ENCODE measurements at places on chromosomes 11 and 22.

- no peak for DNase-seq
Measured at GRCh38 chr11:57148621-57149020, 33.1 kb upstream of the LRRC55 start.

DNA sequence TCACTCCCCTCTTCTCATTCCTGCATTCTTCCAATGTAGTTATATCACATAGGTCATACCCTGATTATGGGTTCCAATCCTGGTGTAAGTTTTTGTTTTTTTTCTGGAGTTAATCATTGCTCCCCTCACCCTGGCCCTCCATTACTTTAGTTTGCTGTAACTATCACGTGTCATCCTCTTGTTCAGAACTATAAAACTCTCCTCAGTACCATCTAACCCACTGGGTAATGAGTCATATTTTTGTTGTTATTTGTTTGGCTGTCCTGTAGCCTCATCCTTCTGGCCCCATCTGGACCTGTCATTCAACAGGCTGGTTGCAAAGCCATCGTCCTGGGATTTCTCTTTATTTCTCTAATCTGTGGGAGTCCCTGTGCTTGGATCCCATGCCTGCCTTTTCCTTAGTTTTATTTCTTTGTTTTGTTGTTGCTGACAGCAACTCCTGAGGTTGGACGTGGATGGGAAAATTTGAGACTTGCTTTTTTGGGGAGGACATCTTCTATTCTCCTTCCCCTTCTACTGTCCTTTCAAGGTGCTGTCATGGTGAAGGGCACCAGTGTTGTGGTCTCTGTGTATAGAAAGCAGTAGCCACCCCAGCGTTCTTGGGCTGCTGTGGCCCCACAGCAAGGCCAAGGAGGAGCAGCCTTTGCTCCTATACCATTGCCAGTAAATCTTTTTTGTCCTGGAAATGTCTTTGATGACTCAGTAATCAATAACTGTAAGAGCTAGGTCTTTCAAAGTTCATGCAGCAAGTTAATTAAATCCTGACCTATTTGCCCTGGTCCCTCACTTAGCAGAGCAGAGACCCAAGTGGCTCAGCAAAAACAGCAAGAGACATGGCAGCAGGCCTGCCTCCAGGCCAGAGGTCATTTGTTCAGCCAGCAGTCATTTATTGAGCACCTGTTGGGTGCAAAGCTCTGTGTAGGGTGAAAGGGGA lies 82.5 kb downstream of the C22orf31 start:
- DNase-seq, result no peak

- DNase-seq, result peak; percentile 46
Measured at GRCh38 chr11:8018484-8019313, 31.6 kb downstream of the EIF3F start.

DNA sequence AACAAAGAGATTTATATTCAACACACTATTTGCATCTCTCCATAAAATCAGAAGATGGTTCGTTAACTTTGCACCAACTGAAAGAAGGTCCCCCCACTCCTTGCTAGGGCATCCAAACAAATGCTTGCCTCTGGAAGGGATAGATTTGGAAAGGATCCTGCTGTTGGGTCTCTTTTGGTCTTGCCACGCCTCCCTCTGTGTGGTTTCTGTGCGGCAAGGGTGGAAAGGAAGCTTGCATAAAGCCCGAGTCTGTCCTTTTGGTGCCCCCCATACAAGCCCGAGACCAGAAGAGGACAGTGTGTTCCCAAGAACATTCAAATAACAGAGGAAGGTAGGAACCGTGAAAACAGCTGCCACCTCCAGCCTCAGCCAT lies 15.1 kb downstream of the SCGB1A1 start:
- DNase-seq, result no peak

DNA sequence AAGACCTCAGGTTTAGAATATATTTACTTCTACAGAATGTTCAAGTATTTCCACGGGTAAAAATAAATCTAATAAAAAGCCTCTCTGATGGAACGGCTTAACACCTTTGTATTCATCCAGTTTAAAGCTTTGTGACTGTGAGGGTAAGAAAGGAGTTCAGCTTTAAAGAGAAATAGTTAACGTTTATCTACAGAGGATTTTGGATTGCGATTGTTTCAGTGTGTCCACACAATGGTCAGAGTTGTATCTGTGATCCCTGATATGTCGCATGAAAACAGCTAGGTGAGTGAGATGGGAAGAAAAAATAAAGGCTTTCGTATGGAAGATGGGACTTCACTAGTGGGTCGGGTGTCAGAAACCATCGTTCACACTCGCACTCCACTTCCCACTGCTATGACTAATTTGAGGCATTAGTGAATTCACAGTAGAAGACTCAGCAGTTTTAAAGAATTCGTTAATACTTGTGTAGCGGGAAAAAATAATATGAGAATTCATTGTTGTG lies 1.6 kb downstream of the APLP2 start:
- no peak for DNase-seq

GRCh38 chr11:76329084-76329648 lies 51.8 kb downstream of the THAP12 start:
- DNase-seq, result no peak

DNA sequence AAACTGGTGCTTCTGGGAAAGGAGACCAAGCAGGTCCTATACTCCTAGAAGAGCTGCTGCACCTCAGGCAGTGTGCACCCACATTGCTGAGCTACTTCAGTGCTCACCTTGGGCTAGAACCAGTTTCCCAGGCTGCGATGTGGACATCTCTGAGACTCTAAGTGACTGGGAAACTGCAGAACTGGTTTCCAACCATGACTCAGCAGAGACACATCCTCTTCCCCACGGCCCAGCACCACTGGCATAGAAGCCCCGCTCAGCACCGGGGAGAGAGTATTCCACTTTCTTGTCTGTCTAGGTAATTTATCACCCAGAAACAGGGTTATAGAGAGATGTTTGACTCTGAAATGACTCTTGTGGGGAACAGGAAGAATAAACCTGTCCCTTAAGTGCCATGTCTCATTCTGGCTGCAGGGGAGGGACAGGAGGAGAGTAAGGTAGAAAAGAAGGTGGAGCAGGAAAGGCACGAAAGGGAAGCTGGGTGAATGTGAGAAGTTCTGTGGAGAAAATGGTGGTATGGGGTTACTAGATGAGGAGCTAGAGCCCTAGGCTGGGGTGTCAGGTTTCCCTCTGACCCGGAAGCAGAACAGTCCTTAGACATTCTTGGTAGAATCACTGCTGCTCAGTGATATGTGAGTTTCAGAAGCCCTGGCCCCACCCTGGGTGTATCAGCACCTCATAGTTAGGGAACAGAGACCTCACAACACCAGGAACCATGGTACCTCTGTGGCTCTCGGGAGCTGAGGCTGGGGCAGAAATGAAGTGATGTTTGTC lies 340.4 kb upstream of the NCAM1 start:
- no peak for DNase-seq

GRCh38 chr11:122478986-122479385 lies 176.5 kb upstream of the UBASH3B start:
- no peak for DNase-seq

DNA sequence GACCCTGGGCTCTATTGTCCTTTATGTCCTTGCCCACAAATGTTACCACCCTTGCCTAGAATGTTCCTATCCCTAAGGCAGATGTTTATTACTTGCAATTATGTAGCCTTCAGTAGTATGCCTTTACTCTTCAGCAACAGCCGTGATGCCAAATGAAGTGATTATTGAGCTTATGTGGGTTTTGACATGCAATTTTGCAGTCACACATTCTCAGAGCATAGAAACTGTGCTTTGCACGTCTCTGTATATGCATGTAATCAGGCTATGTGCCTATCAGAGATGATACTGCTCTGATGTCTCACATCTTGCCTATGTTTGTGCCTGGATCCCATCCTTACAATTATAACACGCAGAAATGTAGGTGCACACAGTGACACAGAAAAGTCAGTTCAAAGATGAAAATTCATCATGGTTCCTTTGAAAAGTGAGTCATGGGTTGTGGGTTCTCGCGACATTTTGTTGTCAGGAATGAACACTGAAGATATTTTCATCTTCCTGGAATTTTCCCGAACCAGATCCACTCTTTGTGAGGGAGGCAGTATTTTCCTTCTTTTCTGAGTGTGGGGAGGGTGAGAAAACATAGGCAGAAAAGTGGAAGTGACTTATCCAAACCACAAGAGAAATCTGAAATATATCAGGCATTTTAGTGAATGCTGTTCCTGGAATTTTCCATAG lies 81.1 kb downstream of the BMAL1 start:
- no peak for DNase-seq

DNA sequence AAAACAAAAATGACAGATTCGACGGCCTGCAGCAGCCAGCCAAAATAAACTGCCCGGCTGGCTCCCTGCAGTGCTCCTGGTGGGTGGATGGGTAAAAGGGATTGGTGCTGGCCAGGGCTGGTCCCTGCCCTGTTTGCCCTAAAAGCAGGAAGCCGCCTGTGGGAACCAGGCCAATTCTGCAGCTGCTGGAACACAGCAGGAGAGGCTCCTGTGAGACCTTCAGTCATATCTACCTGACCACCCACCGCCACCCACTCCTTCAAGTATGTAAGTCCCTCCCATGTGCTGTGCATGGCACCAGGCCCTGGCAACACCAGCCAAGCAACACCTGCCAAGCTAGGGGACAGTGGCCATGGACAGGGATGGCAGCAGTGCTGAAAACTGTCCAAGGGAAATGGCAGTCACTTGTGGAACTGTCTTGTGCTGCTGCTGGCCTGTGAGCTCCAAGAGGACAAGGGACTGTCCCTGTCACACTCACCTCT lies 48.7 kb upstream of the ARFGAP3 start:
- DNase-seq, result no peak

GRCh38 chr11:94760296-94760695 lies 7.9 kb upstream of the AMOTL1 start:
- DNase-seq, result no peak

DNA sequence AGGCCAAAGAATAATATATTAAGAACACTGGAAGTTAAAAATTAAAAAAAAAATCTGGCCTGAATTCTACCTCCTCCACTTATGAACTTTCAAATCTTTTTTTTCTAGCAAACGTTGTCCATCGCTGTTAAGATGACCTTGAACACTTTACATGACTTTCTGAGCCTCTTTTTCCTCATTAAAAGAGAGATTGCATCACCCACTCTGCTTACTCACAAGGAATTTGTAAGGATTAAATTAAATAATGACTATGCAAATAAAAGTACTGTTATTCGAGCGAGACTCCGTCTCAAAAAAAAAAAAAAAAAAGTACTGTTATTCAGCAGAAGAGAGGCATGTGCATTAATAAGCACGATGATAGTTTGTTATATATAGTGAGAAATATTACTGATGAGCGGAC lies 285.1 kb upstream of the CCDC90B start:
- DNase-seq, result no peak

DNA sequence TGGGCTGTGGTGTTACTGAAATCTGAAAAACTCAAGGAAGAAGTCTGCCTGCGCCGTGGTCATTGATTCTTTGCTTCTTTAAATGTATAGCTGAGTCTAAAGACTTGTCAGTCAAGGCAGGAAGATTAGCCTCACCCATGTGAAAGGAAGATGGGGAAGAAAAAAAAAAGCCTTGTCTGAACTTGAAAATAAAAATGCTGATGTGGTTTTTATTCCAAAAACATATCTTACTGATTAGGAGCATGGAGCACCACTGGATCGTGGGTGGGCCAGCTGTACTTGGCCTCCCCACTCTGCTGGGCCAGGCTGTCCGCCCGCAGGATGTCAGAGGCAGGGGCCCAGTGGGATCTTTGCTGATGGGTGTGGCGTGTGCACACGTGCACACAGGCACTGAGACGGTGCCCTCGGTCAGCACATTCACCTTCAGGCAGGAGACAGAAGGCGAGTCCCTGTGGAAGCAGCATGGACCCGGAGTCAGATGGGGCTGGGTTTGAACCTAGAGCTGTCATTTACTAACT lies 111.9 kb downstream of the WNT7B start:
- no peak for DNase-seq

- DNase-seq, result no peak
Measured at GRCh38 chr11:120467627-120468026, 43.9 kb upstream of the GRIK4 start.

DNA sequence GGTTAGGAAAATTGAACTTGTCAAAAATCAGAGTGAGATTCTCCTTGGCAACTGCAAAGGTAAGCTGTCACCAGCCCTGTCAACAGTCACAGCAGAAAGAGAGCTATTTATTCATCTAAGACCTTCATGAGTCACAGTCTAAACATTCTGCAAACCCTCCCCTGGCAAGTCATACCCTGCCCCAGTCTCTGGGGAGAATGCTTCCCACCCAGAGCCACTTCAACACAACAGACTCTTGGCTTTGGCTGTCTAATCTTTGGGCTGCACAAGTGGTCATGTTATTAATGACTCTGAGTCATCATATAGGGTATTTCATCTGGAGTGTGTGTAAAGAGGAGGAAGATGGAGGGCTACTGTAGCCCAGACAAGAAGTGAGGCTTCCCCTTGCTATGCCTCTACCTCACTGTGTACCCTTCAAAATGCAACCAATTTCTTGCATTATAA lies 153.4 kb downstream of the CCDC34 start:
- no peak for DNase-seq

- no peak for DNase-seq
Measured at GRCh38 chr11:30447058-30447640, 124.2 kb downstream of the ARL14EP start.

DNA sequence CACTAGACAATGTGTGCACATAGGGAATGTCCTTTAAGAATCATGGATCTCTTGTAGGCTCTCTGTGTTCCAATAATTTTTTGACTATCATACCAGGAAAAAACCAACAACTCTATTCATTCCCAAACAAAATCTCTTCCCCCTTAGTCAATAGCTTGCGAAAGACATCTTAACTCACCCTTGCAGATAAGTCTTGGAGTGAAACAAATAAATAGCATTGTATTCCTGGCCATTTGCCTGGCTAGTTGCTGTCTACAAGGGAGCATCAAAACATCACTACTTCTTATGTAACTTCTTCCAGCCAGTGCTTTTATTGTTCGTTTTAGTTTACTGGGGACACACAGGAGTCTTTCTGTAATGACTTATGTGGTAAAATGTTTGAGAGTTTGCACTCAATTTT lies 29.4 kb downstream of the SCN3B start:
- no peak for DNase-seq

DNA sequence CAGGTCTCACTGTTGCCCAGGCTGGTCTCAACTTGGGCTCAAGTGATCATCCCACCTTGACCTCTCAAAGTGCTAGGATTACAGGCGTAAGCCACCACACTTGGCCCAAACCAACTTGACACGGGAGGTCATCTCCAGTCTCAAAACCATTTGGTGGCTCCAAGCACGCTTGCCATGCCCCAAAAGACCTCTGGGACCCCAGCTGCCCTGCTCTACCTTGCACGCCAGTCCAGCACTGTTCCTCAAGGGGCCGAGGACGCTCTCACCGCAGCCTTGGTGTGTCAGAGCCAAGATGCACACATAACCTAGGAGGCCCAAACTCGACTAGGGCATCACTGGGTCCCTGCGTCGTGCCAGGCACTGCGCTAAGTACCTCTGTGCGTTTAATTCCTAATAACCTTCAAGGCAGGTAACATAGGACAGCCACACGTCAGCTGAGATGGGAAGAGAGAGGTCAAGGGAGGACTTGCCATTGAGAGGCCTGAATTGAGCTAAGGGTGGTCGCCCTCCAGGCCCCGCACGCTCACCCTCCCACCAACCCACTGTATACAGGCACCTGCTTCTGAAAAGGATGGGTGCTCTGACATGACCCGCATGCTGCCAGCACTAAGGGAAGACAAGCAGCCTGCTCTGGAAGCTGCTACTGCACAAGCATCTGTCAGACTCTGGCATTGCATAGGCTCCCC lies 4.6 kb upstream of the GAS2L1 start:
- DNase-seq, result no peak

GRCh38 chr11:72962717-72963116 lies 148.5 kb downstream of the ATG16L2 start:
- DNase-seq, result no peak

GRCh38 chr11:1060410-1060809 lies 14.3 kb upstream of the MUC2 start:
- no peak for DNase-seq

GRCh38 chr11:30553521-30554110 lies 32.5 kb downstream of the MPPED2 start:
- DNase-seq, result no peak

- DNase-seq, result no peak
Measured at GRCh38 chr11:69884751-69885150, 65.5 kb upstream of the FGF3 start.

Measured in NCI-H1930 (cell line).